ENCODE measurements at places on chromosomes 16 and 17. TPM values are rescaled to one million over a fixed set of nuclear protein-coding genes. Genes with fewer than 3 reads are reported as not detected.

- H3K27ac ChIP-seq, result no peak overlapping the region
- no peaks in the 10 kb centered on the region for H3K36me3 ChIP-seq
- no peaks in the 10 kb centered on the region for H3K4me1 ChIP-seq
- no peak for DNase-seq
Measured at GRCh38 chr16:21265104-21265837, 12.8 kb downstream of the CRYM start.

COX6A2 gene
- not detected for total RNA-seq

NPB gene
- total RNA-seq, result not detected

- no peak overlapping the region for H3K4me3 ChIP-seq
- DNase-seq, result no peak
- no peaks in the 10 kb centered on the region for H3K4me1 ChIP-seq
- H3K36me3 ChIP-seq, result no peaks in the 10 kb centered on the region
- H3K27ac ChIP-seq, result no peak overlapping the region
Measured at GRCh38 chr16:21097151-21097550, 53.5 kb downstream of the DNAH3 start.

ABCC12 gene
- total RNA-seq, result not detected

- DNase-seq, result no peak
- peak overlapping the region; percentile 54 for H3K27ac ChIP-seq
- peaks cover 5% of the 10 kb centered on the region for H3K4me1 ChIP-seq
- no peaks in the 10 kb centered on the region for H3K36me3 ChIP-seq
- H3K27me3 ChIP-seq, result no peaks in the 10 kb centered on the region
Measured at GRCh38 chr17:2688351-2689342, 22.9 kb downstream of the CLUH start.

SLC5A10 gene
- total RNA-seq, result not detected

SMYD4 gene
- total RNA-seq, result 20.0 TPM

DNA sequence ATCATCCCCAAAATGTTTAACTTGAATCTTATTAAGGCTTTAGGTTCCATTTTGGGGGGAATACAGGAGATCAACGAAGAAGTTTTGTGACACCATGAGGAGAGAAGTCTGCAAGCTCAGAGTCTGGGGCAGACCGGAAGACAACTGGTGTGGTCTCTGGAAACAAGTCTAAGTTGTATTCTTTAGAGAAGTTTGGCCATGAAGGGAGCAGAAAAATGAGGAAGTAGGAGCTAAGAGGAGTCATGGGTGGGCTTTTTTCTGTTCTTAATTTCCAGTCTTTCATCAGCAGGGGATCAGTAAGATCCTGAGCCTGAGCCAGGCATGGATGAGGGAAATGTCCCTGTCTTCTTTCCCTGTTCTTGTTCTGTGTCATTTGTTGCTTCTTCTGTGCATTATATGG lies 35.8 kb upstream of the NF1 start:
- H3K4me1 ChIP-seq, result peaks cover 3% of the 10 kb centered on the region
- no peaks in the 10 kb centered on the region for H3K36me3 ChIP-seq
- H3K27me3 ChIP-seq, result no peaks in the 10 kb centered on the region
- no peak for DNase-seq

CLDN6 gene
- not detected for total RNA-seq

DNA sequence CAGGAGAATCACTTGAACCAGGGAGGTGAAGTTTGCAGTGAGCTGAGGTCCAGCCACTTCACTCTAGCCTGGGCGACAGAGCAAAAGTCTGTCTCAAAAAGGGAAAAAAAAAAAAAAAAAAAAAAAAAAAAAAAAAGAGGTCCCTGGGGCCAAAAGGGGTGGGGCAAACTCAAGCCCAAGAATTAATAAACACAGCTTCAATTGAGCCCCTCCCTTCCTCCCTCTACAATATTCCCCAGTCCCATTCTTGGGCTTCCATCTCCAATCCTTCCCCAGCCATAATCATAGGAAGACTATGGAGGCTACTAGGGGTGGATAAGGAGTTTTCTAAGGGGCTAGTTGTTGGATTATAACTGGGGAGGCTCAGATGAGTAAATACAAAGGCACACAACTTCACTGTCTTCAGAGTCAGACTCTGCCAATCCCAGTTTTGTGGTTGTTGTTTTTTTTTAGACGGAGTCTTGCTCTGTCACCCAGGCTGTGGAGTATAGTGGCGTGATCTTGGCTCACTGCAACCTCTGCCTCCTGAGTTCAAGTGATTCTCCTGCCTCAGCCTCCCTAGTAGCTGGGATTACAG lies 9.5 kb downstream of the CAVIN1 start:
- H3K27me3 ChIP-seq, result no peaks in the 10 kb centered on the region
- H3K36me3 ChIP-seq, result no peaks in the 10 kb centered on the region
- no peak overlapping the region for H3K4me3 ChIP-seq
- peaks cover 16% of the 10 kb centered on the region for H3K4me1 ChIP-seq
- no peak for DNase-seq

SLC6A4 gene
- total RNA-seq, result not detected

CMTM2 gene
- not detected for total RNA-seq

Measured in activated naive CD8-positive, alpha-beta T cell treated with anti-CD3 and anti-CD28 coated beads for 36 hours (primary cell).